Activated CD4-positive, CD25-positive, alpha-beta regulatory T cell treated with anti-CD3 and anti-CD28 coated beads, Interleukin-2, amount 50 U/mL, for 24 hours (primary cell): ENCODE measurements at places on chromosomes 3 and 15.

GRCh38 chr15:59618406-59618805 is 6.8 kb downstream of the GCNT3 start:
- ATAC-seq = no peak

DNA sequence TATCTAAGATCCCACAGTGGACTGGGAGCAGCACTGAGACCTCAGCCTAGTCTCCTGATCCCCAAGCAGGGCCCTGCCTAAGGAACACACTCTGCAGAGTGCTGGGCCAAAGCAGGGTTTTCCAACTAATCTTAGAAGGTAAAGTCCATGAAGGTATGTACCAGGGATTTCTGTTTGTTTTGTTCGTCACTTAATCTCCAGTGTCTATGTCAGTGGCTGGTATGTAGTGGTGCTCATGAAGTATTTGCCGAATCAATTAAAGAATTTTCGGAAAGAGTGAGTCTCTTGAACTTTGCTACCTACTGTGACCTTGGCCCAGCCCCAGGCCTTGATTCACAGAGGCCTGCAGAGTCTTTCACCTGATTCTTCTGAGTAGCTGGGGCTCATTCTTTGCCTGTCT is 1.7 kb downstream of the DUOX1 start:
- no peak for ATAC-seq

DNA sequence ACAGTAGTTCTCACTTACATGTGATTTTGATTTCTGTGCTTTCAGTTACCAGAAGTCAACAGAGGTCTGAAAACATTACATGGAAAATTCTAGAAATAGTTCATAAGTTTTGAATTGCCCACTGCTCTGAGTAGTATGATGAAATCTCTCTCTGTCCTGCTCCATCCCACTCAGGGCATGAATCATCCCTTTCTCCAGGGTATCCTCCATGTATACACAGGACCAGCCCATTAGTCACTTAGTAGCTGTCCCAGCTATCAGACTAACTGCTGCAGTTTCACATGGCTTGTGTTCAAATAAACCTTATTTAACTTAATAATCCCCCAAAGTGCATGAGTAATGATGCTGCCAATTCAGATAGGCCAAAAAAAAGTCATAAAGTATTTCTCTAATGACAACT is 38.6 kb downstream of the EPHA3 start:
- no peak for ATAC-seq

- ATAC-seq = no peak
Observed at GRCh38 chr3:13262493-13263211, 157.5 kb downstream of the NUP210 start.

GRCh38 chr3:39173318-39174125 is 18.9 kb downstream of the XIRP1 start:
- ATAC-seq = no peak

DNA sequence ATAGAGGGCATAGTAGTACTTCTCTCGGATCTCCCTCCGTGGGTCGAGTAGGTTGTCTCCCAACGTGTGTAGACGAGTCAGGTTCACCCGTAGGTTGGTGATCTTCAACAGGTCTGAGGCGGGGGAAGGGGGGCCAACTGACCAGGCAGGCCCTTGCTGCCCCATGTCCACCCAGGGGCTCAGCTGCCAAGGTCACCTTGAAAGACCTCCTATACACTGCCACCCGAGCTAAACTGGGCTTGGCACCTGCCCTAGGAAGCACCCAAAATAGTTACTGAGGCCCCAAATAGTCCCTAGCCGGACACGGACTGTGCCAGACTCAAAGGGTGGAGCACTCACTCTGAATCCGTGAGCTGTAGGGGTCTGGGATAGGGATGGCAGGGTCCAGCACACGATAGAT is 1.8 kb downstream of the LAMB2 start:
- ATAC-seq = no peak

GRCh38 chr3:176590722-176591121 is 606.6 kb downstream of the TBL1XR1 start:
- ATAC-seq = no peak

- peak; percentile 96 for ATAC-seq
Observed at GRCh38 chr15:38530113-38530512, 34.5 kb downstream of the RASGRP1 start.

- peak; percentile 13 for ATAC-seq
Observed at GRCh38 chr15:89486726-89487050, 9.7 kb downstream of the RHCG start.

- no peak for ATAC-seq
Observed at GRCh38 chr3:37852097-37852496, 9.6 kb upstream of the CTDSPL start.
